ENCODE measurements at places on chromosomes 7 and 10.

- DNase-seq, result no peak
Observed at GRCh38 chr7:126637538-126637937, 615.2 kb downstream of the GRM8 start.

GRCh38 chr10:50622706-50623662 is 772 bp downstream of the SGMS1 start:
- DNase-seq, result no peak

DNA sequence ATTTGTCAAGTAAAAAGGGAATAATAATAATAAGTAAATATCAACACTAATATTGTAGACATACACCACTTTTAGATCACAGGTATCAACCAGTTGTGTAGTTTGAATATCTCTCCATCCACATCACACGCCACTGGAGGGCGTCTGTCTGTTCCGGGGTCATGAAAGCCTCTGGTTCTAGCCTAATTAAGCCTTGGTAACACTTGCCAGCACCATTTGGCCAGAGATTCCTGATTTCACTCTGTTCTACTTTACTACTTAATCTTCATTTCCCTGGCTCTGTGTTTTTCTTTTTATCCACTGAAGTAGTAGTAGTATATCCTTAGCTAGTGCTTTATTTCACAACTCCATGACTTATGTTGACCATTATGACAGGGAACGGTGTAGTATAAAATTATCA is 285.6 kb upstream of the POM121L12 start:
- no peak for DNase-seq

DNA sequence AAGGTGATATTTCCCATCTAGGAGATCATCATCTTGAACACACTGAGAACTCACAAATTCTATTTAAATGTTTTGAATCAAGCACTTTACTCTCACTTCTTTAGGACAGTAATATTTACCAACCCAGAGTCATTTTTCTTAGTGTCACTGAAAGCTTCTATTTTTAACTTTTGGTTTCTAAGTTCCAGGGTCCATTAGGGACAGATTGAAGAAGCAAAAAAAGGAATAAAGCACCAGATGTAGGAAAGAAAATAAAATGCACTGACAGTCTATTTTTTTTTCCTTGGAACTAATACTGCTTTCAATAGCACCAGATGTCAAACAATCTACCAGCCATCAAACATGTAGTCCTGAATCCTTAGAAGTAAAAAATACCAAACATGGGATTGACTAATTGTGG is 526.7 kb upstream of the LRRN3 start:
- DNase-seq, result no peak

DNA sequence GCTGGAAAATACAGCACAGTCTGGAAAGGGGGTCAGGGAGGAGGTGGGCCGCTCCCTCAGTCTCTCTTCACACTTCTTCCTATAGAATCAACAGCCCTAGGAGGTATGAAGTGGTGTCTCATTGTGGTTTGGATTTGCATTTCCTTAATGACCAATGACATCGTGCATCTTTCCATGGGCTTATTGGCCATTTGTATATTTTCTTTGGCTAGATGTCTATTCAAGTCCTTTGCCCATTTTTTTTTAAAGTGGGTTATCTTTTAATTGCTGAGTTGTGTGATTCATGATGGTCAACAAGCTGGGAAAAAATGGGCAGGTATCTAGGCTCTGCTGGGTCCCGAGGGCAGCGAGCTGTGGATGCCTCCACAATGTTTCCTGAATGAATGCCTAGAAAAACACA is 29.1 kb downstream of the TMEM130 start:
- no peak for DNase-seq

DNA sequence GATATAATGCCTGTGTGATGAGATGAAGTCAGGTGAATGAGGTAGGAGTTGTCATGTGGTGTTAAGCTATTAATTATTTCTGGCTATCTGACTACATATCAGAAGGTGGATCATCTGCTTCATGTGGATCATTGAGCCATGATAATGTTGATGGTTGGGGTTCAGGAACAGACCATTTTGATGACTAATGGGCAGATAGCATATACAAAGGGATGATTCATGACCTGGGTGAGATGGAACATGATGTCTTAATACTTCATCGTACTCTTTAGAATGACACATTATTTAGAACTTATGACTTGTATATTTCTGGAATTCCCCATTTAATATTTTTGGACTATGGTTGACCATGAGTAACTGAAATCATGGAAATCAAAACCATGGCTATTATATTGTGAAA is 155.1 kb downstream of the OR13A1 start:
- peak; percentile 69 for DNase-seq

DNA sequence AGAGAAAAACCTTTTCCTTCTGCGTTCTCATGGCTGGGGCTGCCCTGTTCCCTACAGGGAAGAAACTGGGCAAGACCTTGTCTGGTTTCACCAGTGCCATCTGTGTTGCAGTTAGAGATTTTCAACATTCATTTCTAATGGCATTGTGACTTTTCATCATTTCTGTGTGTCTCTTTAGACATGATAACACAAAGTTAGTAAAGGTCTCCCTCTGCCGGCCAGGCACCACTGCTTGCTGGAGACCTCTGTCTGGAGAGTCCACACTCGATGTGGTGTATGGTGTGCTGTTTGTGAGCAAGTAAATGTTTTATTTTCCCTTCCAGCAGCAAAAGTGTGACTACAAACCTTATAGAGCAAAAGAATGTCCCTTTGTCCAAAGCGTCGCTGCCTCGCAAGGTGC is 213.5 kb downstream of the PAXIP1 start:
- no peak for DNase-seq

DNA sequence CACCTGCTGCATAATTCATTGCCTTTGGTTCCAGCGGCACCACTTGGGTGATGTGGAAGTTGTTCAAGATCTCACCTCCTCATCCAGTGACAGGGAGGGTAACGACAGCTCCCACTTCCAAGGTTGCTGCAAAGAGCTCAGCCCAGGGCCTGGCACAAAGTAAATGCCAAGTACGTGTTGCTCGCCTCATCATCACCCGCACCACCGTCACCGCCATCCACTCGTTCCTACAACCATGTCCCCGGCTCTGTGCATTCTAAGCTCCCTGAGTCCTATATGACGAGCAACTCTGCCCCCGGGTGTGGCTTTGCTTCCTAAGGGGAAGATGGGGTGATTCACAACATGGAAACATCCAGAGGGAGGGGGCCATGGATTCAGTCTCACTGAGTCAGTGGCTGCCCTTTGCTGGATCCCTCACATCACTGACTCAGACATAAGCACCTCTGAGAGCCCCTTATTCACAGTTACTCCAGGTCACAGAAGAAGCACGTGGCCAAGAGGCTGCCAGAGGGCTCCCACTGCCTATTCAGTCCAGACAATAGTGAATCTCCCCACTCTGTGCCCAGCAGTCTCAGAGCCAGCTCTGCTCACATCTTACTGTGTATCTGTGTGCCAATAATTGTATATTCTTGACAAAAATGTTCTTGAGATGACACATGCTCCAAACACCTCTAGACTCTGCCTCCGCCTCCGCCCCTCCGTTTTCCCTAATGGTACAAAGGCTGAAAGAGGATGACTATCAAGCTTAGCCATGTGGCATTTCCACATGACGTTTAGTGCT is 159.1 kb downstream of the GFRA1 start:
- DNase-seq, result no peak

DNA sequence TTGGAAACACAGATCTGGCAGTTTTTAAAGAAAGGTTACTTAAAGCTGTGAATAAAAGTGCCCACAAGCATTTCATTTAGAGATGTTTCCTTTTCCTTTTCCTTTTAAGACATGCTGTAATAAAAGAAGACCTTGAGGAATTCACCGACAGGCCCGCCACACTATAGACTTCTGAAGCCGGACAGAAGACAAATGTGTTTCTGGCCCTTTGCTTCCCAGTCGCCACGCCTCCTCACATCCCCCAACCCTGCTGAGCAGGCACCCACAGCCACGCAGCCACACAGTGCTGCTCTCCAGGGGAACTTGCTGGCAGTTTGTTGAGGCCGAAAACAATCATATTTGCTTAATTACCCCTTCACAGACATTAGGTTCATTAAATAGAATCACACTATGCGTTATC is 83.4 kb downstream of the SLC25A13 start:
- DNase-seq, result no peak

GRCh38 chr10:44261296-44261695 is 123.6 kb downstream of the CXCL12 start:
- DNase-seq, result no peak

DNA sequence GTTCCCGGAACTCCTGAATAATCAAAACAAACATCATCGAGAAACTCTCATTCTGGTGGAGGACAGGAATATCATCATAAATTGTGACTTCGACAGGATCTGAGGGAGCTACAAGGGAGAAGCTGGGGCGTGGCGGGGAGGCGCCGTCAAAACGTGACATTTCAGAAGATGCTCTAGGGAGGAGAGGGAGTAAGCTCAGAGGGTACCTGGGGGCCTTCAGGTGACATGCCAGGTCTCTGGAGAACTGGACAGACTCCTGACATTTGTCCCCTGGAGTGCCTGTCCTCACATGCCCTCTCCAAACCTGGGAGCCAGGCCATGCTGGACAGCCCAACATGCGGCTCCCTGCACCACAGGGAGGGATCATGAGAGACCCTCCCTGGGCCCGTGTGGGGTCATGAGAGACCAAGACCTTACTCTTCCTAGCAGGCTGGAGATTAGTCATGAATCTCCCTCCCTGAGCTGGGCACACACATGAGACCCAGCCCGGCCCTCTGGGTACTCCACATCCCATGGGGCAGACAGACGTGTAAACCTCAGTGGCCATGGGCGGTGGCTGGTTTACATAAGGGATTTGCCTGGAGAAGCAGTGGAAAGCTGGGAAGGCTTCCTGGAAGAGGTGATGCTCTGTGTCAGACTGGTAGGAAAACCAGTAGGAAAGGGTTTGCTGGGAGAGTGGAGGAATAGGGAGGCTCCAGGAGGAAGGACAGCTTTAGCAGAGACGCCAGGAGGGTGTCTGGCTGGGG is 81.0 kb downstream of the MYL10 start:
- DNase-seq, result no peak

GRCh38 chr10:21637795-21638194 is 103.8 kb downstream of the MLLT10 start:
- DNase-seq, result no peak

DNA sequence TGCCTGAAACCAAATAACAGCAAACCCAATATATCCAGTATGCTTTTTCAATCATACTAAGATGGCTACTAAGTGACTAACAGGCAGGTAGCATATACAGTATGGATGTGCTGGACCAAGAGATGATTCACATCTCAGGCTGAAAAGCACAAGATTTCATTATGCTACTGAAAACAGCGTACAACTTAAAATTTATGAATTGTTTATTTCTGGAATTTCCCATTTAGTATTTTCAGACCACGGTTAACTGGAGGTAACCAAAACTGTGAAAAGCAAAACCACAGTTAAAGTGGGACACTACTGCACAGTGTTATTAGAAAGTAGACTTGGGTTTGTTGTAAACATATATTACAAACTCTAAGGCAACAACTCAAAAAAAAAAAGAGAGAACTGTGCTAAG is 91.5 kb downstream of the KMT2C start:
- no peak for DNase-seq

DNA sequence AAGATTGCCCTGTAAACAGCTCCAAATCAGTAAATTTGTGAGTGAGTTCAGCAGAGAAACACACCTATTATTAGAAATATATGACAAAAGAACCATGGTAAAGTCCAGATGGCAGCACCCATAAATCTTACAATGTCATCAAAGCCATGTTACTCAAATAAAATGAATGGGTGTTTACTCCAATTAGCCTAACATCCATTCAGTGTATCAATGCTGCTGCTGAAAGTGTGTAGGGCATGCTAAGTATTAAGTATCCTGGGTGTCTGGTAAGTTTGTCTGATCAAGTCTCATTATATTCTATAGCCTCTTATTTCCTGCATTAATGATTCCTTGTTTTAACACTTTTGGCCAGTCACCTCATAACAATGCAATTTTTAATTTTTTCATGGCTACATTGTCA is 185.5 kb upstream of the STEAP4 start:
- no peak for DNase-seq

GRCh38 chr10:4088354-4089066 is 303.5 kb upstream of the KLF6 start:
- DNase-seq, result no peak

- DNase-seq, result no peak
Observed at GRCh38 chr10:89479771-89480446, 55.5 kb downstream of the SLC16A12 start.

GRCh38 chr7:135673360-135673706 is 11.0 kb downstream of the STMP1 start:
- DNase-seq, result no peak
